ENCODE measurements at places on chromosomes 4 and X.

DNA sequence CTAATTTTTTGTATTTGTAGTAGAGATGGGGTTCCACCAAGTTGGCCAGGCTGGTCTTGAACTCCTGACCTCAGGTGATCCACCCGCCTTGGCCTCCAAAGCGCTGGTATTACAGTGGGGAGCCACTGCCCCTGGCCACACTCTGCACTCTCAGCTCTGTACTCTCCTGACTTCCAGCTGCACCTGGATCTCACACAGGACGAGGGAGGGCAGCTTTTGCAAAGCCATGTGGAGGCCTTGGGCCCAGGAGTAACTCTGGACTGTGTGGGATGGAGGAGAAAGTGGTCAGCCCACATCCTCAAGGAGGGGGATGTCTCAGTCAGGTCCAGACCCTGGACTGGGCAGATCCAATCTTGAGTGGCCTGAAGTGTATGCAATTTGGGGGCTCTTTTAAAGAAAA is 23.0 kb downstream of the NAT8L start:
- DNase-seq, result no peak

- peak; percentile 57 for DNase-seq
Observed at GRCh38 chr4:112515198-112516065, 548 bp downstream of the NEUROG2 start.

DNA sequence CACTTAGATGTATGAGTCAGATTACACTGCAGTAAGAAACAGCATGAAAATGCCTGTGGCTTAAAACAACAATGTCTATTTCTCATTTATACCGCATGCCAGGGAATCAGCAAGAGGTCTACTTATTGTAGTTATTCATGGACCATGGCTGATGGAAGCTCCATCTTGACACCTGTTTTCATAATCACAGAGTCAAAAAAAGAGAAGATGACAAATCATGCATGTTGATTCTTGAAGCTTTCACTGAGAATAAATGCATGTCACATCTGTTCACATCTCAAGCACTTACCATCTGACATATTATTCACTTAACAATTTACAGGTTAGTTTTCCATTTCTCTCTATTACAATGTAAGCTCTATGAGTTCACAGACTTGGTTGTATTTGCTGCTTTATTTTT is 194.2 kb upstream of the SLITRK2 start:
- no peak for DNase-seq

- no peak for DNase-seq
Observed at GRCh38 chr4:3331511-3332394, 38.9 kb downstream of the RGS12 start.

DNA sequence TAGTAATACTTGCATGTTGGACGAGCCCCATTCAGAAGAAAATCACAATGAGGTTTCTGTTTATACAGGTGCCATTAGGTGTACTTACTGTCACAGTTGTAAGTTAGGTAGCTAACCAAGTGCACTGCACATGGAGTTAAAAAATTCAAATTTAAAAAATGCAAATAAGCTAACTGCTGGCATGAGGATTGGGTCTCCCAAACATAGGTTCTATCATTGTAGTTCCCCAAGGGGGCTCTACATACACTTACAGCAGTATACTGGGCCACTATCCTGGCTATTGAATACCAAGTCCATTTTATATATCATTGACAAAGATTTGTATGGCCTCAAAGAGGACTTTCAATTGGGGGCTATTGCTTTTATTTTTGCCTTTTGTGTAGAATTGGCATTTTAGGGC is 153.4 kb downstream of the FMR1NB start:
- no peak for DNase-seq
